ENCODE measurements at places on chromosomes 5 and 9.
A peak's percentile ranks its signal among the peaks of the same experiment; 100 is the strongest.

- DNase-seq = no peak
Measured at GRCh38 chr9:81885602-81886001, 42.6 kb upstream of the SPATA31D4 start.

GRCh38 chr9:92538541-92538940 lies 2.8 kb upstream of the ECM2 start:
- no peak for DNase-seq

DNA sequence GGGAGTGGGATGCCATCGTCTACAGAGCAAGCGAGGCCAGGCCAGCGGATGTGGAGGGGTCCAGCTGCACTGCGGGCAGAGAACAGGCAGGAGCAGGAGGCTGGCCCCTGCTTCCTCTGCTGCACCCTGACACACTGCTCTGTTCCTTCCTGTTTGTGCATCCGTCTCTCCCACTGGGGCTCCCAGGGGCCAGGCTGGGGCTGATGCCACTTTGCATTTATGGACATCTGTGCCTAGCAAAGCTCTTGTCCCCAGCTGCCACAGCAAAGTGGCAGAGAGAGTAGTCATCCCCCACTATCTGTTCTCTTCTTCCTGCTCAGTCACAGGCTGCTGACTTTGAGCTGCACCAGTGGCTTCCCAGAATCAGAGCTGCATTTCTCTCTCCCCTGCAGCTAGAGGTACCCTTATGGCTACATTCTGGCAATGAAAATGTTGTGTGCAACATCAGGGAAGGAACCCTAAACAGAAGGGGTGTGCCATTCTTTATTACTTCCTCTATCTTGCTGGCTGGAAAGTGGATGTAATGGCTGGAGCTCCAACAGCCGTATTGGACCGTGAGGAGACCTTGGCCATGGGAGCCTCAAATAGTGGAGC lies 4.2 kb upstream of the NINJ1 start:
- DNase-seq = peak; percentile 29

GRCh38 chr9:133250741-133251170 lies 24.2 kb downstream of the ABO start:
- DNase-seq = no peak

DNA sequence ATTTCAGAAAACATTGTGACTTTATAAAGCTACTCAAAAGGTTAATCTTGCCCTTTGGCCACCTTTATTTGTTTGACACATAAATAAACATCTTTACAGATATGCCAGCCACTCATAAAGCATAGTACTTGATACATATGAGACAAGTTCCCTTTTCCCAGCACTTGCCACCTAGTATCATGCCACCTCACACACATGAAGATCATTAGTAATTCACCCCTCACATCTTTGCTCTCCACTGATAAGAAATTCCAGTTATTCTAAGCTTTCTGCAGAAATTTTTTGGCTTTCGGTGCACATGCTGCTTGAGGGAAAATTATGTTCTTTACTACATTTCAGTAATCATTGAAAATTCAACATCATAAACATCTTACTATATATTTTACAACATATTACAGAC lies 59.1 kb downstream of the DEPDC1B start:
- DNase-seq = no peak

DNA sequence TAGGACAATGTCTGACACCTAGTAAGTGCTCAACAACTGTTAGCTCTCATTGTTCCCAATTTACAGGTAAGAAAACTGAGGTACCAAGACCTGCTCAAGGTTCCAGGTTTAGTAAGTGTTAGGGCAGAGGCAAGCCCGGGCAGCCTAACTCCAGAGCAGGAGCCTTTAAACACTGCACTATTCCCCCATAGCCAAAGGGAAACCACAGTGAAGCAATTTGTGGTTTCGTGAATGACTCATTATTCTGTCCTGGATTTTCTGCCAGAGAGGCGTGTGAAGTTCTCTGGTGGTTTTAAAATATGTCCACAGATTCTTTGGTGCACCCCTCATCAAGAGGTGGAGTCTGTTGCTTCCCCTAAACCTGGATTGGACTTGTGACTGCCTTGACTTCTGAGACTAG lies 1.0 kb upstream of the MCC start:
- peak; percentile 10 for DNase-seq

DNA sequence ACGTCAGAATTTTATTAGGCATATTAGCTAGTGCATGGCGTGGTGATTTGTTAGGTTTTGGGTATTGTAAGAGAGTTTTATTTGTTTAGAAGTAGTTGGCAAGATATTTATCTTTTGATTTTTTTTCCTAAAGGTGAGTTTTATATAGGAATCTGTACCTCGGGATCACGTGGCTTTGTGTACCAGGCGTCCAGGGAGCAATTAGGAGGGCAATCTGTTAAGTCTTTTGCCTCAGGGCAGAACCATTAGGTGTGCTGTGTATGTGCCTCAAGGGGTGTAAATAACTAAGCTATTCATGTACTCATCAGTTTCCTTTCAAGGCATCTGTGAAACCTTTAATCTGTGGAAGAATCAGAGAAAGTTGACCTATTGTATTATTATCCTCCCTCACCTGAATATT lies 39.4 kb downstream of the ZSWIM6 start:
- DNase-seq = no peak

DNA sequence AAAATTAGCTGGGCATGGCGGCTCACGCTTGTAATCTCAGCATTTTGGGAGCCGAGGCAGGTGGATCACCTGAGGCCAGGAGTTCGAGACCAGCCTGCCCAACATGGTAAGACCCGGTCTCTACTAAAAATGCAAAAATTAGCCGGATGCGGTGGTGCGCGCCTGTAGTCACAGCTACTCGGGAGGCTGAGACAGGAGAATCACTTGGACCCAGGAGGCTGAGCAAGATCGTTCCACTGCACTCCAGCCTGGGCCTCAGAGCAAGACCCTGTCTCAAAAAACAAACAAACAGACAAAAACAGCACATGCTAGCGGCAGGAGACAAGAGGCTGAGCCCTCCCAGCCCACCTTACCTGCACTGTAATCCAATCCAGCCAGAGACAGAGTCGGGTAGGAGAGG lies 1.1 kb upstream of the DOLPP1 start:
- no peak for DNase-seq

GRCh38 chr9:81656004-81656403 lies 33.3 kb downstream of the TLE1 start:
- no peak for DNase-seq

DNA sequence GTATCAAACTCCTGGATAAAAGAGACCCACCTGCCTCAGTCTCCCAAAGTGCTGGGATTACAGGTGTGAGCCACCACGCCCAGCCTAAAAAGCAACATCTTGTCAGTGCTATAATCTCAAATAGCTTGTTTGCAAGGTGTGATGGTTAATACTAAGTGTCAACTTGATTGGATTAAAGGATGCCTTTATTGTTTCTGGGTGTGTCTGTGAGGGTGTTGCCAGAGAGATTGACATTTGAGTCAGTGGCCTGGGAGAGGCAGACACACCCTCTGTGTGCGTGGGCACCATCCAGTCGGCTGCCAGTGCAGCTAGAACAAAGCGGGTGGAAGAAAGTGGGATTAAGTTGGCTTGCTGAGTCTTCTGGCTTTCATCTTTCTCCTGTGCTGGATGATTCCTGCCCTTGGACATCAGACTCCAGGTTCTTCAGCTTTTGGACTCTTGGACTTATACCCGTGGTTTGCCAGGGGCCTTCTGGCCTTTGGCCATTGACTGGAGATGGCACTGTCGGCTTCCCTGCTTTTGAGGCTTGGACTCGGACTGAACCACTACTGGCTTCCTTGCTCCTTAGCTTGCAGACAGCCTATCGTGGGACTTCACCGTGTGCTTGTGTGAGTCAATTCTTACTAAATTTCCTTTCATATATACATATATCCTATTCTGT lies 28.1 kb downstream of the TARS1 start:
- no peak for DNase-seq

DNA sequence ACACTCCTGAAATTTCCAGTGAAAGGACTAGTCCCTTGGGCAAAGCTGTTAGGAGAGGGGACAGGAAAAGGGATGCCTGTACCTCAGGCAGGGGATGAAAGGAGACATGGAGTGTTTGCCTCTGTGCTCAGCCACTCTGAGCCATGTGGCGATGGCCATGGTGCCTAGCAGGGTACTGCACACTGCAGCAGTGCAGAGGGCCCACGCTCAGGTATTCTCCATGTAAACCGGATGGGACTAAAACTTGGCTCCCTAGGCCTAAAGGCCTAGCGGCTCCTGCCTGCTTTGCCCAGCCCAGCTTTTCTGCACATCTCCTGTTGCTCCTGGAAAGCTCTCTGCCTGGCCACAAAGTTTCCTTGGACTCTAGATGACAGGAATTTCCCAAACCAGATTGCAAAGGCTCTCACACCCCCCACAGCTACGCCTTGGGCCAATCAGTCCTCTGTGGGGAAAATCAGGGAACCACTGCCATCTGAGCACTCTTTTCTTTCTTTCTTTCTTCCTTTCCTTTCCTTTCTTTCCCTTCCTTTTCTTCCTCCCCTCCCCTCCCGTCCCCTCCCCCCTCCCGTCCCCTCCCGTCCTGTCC lies 44.3 kb downstream of the HABP4 start:
- DNase-seq = no peak

DNA sequence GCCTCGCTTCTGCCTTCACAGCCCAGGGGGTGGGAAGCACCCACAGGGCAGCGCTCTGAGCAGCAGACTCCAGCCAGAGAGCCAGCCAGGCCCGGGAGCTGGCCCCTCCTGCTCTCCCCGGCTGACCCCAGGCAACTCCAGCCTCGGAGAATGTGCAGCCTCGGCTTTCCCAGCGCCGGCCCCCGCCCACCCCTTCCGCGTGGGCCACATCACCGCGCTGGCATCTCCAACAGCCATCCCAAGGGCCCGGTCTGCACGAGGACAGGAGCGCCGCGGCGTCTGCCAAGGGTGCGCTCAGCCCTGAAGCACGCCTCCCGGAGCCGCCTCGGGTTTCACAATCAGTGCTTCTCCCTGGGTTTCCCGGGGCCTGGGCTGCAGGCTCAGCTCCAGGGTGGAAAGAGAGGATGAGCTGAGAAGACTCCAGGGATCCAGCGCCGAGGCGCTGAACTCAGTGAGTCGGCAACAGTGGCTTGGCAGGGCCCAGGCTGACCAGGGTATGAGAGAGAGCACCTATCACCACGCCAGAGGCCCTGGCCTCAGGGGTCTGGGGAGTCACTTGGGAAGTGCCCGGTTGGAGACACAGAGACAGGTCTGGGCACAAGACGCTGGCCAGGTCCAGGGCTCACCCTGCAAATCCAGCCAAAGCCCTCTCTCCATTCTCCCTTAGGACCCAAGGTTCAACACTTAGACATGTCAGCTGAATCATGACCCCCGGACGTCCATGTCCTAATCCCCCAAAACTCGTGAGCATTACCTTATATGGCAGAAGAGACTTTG lies 79.6 kb downstream of the ADAMTS2 start:
- no peak for DNase-seq

DNA sequence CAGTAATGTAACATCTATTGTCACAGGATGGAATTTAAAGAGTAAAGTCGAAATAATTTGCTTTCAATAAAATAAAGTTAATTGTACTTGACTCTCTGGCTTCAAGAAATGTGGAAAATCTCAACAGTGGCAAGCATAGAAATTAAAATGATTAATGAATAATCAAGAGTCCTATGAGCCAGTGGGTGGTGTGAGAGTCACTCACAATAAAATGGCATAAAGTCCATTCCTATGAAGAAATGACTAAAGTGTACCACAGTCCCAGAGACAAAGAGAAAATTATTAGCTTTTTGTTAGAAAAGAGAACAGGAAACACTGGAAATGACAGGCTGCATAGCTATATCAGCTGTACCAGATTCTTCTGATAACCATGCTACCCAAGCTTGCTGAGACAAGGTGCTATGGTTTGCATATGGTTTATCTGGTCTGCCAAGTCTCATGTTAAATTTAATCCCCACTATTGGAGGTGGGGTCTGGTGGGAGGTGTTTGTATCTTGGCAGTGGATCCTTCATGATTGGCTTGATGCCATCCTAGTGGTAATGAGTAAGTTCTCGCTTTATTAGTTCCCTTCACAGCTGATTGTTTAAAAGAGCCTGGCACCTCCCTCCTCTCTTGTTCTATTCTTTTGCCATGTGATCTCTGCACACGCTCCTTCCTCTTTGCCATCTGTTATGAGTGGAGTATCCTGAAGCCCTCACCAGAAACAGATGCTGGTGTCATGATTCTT lies 647.7 kb upstream of the ITGA1 start:
- DNase-seq = no peak

DNA sequence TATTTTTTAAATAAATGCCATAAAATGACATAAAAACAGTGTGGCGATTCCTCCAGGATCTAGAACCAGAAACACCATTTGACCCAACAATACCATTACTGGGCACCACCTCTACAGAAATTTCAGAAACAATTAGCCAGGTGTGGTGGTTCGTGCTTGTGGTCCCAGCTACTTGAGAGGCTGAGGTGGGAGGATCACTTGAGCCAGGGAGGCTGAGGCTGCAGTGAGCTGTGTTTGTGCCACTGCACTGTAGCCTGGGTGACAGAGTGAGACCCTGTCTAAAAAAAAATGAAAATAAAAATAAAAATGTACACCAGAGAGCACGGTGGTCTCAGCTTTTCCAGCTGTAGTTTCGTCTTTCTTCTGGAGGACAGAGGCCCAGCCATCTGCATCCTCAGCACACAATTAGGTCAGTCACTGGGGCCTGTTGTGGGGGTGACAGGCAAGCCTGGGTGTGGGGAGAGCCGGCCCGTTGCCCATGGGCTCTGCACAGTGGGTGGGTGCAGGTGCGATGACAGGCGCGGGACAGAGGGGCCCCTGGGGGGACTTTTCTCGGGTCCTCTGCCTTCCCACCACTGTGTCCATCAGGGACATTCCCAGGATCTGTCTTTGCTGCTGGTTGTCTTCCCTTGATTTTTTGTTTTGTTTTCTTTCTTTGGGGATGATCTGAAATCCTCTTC lies 9.8 kb downstream of the COL5A1 start:
- no peak for DNase-seq

DNA sequence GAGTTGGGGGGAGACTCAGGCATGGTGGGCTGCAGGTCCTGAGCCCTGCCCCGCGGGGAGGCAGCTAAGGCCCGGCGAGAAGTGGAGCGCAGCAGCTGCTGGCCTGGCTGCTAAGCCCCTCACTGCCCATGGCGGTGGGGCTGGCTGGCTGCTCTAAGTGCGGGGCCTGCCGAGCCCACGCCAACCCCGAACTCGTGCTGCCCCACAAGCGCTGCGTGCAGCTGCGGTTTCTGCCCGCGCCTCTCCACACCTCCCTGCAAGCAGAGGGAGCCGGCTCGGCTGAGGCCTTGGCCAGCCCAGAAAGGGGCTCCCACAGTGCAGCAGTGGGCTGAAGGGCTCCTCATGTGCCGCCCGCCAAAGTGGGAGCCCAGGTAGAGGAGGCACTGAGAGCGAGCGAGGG lies 1355.1 kb upstream of the WWC1 start:
- no peak for DNase-seq

DNA sequence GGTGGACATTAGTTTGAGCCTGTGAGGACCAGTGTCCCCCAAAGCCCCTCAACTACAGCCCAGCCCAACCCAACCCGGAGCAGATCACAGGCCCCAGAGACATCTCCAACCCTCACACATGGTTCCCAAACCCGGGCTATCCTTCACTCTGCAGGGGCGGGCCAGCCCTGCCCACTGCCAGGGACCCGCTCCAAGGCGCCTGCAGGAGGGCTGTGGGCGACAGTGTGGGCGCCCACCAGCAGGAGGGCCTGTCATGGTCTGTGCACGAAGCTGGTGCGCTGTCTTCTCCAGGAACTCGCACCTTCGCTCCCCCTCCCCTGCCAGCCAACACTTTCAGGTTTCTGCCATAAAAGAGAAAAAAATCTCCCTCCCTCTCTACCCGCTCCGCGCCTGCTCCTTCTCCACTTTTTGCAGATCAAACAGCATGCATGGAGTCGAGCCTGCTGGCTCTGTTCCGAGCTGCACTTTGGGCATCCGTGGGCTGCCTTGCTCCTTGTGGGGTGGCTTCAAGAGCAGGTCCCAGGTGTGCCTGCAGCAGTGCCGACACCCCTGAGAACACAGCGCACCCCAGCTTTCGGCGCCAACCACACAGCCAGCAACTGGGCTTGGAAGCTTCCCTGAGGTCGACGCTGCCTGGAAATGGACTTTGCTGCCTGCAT lies 133.7 kb upstream of the PPP1R26 start:
- no peak for DNase-seq
